ENCODE measurements at places on chromosomes 16 and 17. TPM values are rescaled to one million over a fixed set of nuclear protein-coding genes. Genes with fewer than 3 reads are reported as not detected.

GRCh38 chr16:89944773-89945172 is 3.8 kb upstream of the DEF8 start:
- DNase-seq, result no peak

DNA sequence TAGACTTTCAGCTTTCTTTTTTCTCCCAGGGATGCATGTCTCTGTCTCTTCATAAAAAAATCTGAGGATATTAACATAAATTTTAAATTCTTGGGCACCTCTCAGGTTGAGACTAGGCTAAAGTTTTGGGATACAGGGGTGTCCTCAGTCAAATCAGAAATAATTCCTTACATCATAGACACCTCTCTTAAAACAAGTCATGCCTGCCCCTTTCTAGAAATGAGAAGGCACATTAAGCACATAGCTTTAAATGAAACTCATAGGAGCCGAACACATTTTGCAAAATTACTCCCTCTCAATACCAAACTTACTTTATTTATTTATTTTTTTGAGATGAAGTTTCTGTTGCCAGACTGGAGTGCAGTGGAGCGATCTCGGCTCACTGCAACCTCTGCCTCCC is 67.3 kb upstream of the BCAR1 start:
- DNase-seq, result no peak

DNA sequence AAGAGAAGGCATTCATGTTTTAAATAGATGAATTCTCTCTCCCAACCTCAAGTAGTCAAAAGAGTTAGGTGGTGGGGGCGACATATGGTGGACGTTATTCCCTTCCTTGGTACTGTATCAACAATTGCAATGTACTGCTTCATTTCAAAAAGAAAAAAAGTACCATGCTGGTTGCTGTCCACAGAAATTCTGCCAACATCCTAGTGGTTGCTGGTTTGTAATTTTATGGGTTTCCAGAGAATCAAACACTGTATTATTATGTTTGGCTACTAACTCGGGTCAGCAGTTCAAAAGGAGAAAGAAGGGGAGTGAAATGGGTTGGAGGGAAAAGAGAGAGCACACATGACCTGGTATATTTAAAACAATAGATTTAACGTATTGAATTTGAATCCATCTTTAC is 61.1 kb upstream of the KCNJ16 start:
- no peak for DNase-seq

- no peak for DNase-seq
These were observed 171.2 kb downstream of the ZNF423 start for GRCh38 chr16:49684696-49685095.

DNA sequence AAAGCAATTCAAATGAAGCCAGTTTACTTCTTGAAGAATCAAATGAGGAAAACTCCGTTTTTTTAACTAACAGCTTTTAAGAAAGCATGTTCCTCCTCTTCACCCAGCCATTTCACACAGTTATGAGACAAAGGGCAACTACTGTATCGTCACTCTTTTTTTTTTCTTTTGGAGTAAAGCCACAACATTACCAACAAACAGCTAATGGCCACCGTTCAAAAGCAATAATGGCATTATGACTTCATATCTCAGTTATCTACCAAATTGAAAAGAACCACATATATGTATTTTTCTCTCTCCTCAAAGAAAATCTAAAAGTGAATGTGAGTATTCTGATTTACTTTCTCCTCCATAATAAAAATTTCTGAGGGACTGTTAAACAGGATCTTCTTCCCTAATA is 14.5 kb downstream of the GRB2 start:
- DNase-seq, result no peak

The NPTX1 gene
- 19.3 TPM for total RNA-seq

The MILR1 gene
- 2.2 TPM for total RNA-seq

Data from occipital lobe (tissue), 3 donors.